ENCODE measurements at places on chromosomes 6 and 20. TPM values are rescaled to one million over a fixed set of nuclear protein-coding genes. Genes with fewer than 3 reads are reported as not detected.

WFDC10B gene
- polyA plus RNA-seq: not detected

PRL gene
- 0.67 TPM for polyA plus RNA-seq

PTCHD4 gene
- 0.77 TPM for polyA plus RNA-seq

NRN1 gene
- 24.7 TPM for polyA plus RNA-seq

PM20D2 gene
- polyA plus RNA-seq: 45.4 TPM

EPPIN gene
- 0.12 TPM for polyA plus RNA-seq
